Left renal pelvis (tissue), 4 donors: ENCODE measurements at places on chromosomes 16 and 17. TPM values are rescaled to one million over a fixed set of nuclear protein-coding genes. Genes with fewer than 3 reads are reported as not detected.

DNA sequence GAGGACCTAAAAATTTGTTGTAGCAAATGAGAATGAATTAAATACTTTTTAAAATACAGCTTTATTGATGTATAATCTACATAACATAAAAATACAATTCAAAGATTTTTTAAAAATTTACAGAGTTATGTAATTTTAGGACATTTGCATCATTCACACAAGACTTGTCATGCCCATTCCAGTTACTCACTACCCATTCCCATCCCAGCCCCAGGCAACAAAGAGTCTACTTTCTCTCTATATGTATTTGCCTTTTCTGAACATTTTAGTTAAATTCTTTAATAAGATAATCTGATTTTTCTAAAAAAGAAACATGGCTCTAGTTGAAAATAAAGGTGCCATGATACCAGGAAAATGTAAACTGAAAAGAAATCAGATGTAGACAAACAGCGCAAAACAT is 354.2 kb downstream of the PMP22 start:
- DNase-seq: no peak

- DNase-seq: no peak
These were observed 623 bp upstream of the DDX52 start for GRCh38 chr17:37643869-37644268.

OR1A1 gene
- 0.07 TPM for polyA plus RNA-seq

DNA sequence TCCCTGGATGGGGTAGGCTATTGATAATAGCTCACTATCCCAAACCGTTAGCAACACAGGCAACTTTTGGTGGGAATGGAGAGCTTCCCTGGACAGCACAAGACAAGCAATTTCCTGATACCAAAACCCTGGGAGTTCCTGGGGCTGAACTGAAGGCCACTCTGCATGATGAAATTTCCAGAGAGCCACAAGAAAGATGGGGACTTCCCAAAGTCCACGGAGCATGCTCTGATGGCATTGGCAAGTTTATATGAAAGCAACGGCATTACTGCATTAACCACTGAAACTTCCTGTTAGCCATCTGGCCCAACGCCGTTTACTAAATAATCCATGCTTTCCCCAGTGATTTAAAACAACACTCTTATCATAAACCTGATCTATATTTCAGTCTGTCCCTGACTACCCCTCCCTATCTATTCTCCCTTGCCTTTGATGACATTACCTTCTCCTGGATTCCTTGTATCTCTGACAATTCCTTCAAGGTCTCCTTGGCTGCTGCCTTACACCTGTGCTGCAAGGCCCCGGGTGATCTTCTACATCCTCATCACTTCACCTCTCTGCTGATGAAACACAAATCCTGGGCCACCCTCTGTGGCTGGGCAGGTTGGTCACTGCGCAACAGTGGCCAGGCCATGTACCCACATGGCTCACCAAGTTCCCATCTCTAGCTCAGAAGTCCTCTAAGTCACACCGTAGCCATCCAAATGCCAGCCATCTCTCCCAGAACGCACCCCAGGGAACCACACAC is 108.5 kb upstream of the RCVRN start:
- no peak for DNase-seq

DNA sequence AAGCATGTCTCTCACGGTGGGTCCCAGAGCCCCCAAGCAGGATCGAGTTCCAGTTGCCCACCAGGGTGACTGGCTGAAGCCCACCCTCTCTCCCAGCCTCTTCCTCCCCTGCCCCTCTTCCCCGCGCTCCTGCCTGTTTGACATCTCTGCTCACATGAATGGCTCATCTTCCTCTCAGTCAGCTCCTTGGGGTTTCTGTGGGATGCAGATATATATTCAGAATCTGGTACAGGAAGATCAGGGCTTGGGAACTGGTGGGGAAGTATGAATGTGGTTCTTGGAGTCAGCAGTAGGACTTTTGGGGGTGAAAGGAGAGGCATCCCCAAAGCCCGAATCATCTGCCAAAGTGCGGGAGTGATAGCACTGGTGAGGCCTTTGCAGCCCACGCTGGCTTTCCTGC is 158.9 kb upstream of the CIBAR2 start:
- no peak for DNase-seq

DNA sequence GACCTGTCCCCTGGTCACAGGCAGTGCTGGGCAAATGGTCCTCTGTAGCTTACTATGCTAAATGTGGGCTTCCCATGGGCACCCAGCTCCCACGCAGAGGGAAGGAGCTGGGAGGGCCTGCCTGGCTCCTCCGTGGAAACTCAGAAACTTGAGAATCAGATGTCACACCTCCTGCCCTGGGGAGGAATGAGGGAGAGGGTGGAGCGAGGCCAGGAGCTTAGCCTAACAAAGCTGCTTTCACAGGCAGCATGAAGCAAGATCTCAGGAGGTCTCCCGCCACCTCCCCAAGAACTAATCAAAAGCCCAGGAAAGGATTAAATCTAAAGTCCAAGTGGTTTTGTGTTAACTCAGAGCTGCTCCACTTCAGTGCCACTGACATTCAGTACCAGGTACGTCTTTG is 33.6 kb upstream of the XYLT2 start:
- no peak for DNase-seq

LCAT gene
- polyA plus RNA-seq: 29.4 TPM

- no peak for DNase-seq
These were observed 101.8 kb downstream of the ABCA8 start for GRCh38 chr17:68853439-68853838.

- no peak for DNase-seq
These were observed 11.7 kb downstream of the LDHD start for GRCh38 chr16:75104836-75105235.

GRCh38 chr16:7313170-7313569 is 19.5 kb upstream of the RBFOX1 start:
- DNase-seq: no peak

DNA sequence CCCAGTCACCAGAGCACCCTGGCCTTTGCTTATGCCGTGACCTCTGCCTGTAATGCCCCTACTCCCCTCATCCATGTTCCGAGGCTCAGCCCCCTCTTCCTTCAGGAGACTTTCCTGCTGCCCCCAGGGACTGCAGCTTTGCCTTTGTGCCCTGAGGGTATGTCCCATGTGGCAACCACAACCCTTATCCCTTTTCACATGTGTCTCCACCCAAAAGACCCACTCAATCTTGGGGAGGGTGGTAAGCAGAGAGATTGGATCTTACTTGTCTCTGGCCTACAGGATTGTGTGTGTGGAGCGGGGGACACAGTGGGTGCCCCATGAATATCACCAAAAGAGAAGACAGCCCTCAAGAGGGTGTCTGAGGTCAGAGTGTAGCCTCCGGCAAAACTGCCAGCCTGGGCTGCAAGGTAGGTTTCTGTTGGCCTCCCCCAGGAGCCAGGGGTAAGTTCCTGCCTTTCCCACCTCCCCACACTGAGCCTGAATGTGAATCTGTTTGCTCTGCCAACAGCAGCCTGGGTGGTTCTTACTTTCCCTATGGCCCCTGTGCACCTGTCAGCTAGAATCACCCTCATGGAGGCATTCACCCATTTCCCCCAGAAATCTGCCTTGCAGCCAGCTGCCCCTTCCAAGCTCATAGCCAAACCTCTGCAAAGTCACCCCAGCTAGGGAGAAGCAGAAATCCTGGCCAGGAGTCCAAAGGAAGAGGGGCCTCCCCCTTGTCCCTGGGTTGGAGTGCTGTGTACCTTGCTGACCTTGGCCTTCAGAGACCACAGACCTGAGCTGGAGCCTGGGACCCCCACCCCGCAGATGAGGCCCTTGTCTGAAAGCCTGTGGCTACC is 11.5 kb upstream of the C17orf113 start:
- no peak for DNase-seq

DNA sequence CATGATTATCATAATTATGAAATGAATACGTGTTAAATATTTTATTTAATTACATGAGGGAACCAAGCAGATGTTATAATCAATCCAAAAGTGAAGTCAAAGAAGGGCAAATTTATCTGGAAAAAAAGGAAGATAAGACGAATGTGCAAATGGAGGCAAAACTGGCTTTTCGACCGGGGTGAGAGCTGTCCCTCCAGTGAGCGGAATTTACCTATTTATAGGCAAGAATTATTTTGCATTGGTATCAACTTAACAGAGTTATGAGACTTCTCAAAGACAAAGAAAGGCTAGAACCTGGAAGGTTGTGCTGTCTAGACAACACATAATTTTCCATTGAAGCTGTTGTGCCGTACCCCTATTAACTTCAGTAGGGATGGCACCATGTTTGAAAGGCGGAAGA is 1.4 kb upstream of the GGA2 start:
- DNase-seq: no peak

PIRT gene
- polyA plus RNA-seq: 0.16 TPM

DNA sequence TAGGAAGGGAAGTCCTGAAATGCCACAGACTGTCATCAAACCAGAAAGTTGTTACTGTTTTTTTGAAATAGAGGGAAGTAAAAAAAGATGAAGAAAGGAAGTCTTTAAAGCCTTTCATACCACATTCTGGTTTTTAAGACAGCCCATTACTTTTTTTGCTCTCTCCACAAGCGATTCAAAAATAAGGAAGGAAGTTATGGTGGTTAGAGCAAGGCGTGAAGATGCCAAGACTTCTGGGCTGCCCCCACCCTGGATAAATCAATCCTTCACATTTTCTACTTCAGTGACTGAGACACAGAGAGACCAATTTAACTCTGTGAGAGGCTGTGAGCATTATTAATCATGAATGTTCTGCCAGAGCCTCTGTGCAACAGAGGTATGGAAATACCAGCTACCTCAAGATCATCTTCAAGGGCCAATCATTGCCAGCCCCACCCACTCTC is 82.3 kb upstream of the BCAR1 start:
- no peak for DNase-seq
